Activated T-helper 1 cell treated with anti-CD3 and anti-CD28 coated beads, Interleukin-2, amount 50 U/mL, for 16 hours (primary cell): ENCODE measurements at places on chromosomes 3 and 15.

DNA sequence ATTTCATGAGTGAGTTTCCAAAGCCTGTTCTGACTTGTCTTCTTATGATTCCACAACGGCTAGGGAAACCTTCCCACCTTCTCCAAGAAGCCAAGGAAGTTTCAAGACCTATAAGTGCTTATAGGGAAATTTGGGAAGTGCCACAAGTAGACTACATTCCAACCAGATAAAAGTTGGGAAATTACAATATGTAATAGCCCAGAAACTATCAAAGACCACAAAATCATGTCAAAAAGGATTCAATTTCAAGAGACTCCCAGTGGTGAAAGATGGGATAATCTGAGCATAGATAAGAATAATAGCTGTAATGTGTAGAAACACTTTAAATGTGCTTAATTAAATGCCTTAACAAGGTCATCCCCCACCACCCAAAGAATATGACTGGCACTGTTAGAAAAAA lies 169.2 kb upstream of the SLC2A2 start:
- DNase-seq = no peak

DNA sequence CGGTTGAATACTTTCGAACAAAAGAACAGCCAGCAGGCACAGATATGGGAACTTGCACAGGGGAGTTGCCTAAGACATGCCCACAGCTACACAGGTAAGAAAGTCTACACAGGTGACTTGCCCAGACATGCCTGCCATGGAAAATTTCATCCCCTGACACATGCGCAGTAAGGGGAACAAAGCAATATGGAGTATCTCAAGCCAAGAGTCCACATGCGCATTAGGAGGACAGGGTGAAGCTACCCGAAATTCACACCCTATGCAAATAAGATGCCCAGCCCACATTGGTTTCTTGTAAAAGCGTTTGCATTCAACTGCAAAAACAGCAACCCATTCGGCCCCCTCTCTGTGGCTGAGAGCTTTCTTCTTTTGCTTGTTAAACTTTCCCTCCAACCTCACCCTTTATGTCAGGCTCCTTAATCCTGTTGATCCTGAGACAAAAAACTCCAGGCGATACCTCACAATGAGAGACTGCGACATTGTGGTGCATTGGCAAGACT lies 49.3 kb upstream of the TRPM1 start:
- no peak for DNase-seq

DNA sequence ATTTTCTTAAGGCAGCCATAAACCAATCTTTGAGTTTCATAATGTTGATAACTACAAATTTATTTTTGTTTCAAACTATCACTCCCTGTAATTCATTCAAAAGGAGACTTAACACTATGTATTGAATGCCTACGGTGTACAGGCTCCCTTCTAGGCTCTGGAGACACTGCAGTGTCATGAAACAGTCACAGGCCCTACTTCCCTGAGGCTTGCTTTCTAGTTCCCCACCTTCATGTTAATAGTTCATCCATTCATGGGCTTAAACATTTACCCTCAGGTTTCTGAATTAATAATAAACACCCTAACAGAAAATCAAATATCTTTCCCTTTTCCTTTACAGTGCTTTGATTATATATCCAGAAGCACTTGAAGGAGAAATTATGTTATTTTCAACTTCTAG lies 168.7 kb downstream of the CHL1 start:
- DNase-seq = no peak

- no peak for DNase-seq
Observed at GRCh38 chr15:24857763-24858162, 97.0 kb upstream of the SNRPN start.

- no peak for DNase-seq
Observed at GRCh38 chr3:170387950-170388349, 30.4 kb downstream of the SKIL start.

DNA sequence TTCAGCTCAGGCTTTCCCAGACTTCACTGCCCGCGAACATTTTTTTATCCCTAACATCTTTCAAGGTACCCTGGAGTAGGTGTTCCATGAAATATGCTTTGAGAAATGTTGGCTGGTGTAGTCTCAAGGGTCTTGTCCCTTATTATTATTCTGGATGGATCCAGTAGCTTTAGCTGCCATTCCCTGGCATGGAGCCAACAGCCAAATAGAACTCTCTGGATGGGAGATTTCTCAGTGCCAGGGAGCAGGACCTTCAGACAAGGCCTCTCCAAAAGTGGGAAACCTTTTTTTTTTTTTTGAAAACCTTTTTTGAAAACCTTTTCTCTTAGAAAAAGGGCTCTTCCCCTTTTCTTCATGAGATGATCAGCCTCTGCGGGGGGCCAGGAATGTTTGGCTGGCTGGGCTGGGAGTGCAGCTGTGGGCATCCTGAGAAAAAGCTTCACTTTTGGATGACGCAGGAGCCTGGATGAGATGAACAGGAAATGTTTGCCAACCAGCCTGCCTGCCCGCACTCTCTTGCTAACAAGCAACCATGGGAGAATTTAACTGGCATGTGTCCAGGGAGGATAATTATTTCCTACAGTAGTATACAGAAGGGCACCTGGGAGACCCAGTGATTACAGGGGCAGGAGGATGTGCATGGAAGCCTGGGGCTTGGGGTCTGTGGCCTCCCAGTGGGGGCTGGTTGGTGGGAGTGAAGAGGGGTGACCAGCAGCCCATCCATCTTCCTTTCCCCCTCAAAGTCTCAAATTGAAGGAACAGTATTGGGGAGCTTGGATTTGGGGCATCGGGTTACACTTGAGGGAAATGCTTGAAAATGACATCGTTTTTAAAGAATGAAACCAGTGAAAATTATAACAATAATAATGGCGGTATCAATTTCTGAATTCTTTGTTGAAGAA lies 109.1 kb upstream of the LRIG1 start:
- no peak for DNase-seq

- DNase-seq = no peak
Observed at GRCh38 chr3:87270908-87271700, 5.3 kb downstream of the POU1F1 start.

DNA sequence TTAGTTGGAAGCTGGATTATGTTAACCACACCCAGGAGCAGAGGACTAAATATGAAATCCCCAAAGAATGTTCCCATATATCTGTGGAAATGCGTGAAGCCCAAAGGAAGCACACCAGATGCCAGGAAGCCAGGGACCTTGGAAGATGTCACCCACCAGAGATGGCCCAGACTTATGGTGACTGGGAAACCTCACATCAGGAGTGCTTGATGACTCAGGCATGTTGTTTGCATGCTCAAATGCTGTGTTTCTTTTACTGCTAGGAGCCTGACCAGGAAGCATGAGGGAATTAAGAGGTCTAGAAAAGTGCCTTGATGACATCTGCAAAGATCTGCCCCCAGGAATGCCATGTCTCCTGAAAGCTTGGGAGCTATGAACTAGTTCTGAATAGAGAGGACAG lies 109.0 kb upstream of the SLC2A2 start:
- no peak for DNase-seq

GRCh38 chr3:12566976-12567375 lies 10.1 kb downstream of the MKRN2 start:
- DNase-seq = no peak

- DNase-seq = no peak
Observed at GRCh38 chr3:70583682-70584081, 271.2 kb upstream of the MDFIC2 start.

- no peak for DNase-seq
Observed at GRCh38 chr3:34212175-34212574, 413.7 kb downstream of the PDCD6IP start.

GRCh38 chr3:13581485-13582365 lies 32.8 kb downstream of the FBLN2 start:
- no peak for DNase-seq

GRCh38 chr3:62259924-62260323 lies 113.4 kb downstream of the FEZF2 start:
- no peak for DNase-seq

GRCh38 chr15:71659730-71660067 lies 150.7 kb upstream of the NR2E3 start:
- DNase-seq = no peak

DNA sequence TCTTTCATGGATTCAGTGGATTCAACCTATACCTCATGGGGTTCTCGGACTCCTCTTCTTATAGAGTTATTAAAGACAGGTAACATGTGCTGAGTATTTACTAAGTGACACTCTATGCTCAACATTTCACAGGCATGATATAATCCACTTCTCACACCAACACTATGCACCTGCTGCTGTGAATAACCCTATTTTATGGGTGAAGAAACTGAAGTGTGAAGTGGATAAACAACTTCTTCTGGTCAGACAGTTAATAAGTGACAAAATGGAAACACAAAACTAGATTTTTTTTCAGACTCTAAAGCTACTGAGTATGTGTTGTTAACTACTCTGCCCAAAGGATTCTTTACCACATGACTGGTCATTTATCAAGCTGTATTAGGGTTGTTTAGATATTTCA lies 403.5 kb downstream of the DIPK2A start:
- DNase-seq = no peak

GRCh38 chr15:26689462-26689861 lies 83.4 kb downstream of the GABRB3 start:
- no peak for DNase-seq

- DNase-seq = no peak
Observed at GRCh38 chr15:67511606-67512005, 9.3 kb upstream of the C15orf61 start.

DNA sequence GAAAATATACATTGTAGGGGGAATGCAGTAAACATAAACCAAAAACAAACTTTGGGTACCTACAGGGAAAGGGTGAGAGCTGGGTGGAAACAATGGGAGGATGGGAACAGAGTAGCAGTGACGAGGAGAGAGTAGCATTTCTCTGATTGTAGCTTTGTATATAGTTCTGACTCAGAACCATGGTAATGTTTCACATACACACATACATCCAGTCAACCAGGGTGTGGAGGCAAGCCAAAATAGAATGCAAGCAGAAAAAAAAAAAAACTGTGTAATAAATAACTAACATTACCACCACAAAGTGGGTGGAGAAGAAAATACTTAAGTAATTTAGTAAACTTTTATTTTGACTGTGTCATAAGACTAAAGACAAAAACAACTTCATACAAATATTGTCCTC lies 27.2 kb downstream of the BCL2A1 start:
- no peak for DNase-seq
